Bone marrow (tissue), 2 donors: ENCODE measurements at places on chromosomes 11 and 22.

GRCh38 chr22:39622881-39623367, 52.4 kb downstream of the CACNA1I start:
- peak; percentile 18 for DNase-seq

DNA sequence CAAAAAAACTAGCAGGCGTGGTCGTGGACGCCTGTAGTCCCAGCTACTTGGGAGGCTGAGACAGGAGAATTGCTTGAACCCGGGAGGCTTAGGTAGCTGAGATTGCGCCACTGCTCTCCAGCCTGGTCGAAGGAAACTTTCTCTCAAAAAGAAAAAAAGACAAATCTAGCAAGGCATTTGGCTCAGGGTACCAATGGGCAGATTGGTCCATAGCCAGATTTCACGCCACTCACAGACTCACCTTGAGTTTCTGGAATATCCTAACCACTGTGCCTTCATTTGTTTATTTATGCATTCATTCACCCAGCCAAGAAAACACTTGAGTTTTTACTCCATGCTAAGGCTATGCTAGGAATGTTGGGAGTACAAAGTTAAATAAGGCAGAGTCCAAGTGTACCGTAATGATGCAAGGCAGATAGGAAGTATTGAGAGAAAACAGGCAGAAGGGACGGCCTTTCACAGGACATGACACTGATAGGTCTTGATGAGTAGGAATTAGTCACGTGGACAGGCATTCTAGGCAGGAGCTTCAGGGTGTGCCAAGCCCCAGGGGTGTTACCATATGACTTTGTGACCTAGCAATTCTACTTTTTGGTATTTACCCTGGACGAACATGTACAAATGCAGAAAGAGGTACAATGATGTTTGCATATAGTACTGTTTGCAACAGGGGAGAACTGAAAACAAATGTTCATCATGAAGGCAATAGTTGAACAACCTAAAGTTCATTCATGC, 3.0 kb upstream of the PACSIN3 start:
- no peak for DNase-seq

- DNase-seq: peak; percentile 38
Observed at GRCh38 chr11:108593214-108593922, at the start of gene EXPH5. EXPH5 (minus strand) TSS chr11:108593768; CDS start chr11:108593536, 232 bp downstream.

GRCh38 chr11:57482782-57483561, 22.6 kb downstream of the RTN4RL2 start:
- peak; percentile 30 for DNase-seq

- DNase-seq: no peak
Observed at GRCh38 chr11:122676638-122677037, 21.1 kb downstream of the UBASH3B start.

- no peak for DNase-seq
Observed at GRCh38 chr11:35787626-35788025, 125.1 kb downstream of the TRIM44 start.

- DNase-seq: no peak
Observed at GRCh38 chr11:118806400-118806799, 15.4 kb upstream of the DDX6 start.

DNA sequence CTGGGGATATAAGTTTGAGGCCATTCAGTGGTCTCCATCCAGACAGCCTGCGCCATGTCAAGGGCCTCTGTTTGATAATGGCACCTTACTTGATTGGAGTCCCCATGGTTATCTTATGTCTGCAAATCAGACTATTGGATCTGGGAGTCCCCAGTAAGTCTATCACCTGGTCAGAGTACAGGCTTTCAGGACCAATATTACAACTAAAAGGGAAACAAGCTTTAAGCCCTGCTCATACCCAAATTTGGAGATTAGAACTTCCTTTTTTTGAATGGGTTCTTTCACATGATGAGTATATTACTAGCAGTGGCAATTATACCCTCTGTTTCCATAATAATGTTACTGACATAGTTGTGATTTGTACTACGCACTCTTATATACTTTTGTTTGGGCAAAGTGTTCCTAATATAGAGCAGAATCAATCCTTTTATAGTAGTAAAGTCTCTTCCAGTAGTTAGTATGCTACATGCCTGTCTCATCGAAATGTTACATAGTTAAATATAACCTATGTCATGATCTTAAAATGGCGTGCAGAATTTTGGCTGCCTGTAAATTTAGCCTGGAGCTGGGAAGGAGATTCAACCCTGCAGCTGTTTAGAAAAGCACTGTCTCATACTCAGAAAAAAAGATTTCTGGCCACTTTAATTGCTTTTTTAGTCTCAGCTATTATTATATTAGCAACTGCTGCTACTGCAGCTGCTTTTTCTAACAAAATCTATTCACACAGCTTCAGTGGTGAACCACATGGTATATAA, 4.9 kb downstream of the MS4A15 start:
- DNase-seq: no peak

GRCh38 chr11:62656796-62657429, 3.8 kb upstream of the INTS5 start:
- DNase-seq: no peak

DNA sequence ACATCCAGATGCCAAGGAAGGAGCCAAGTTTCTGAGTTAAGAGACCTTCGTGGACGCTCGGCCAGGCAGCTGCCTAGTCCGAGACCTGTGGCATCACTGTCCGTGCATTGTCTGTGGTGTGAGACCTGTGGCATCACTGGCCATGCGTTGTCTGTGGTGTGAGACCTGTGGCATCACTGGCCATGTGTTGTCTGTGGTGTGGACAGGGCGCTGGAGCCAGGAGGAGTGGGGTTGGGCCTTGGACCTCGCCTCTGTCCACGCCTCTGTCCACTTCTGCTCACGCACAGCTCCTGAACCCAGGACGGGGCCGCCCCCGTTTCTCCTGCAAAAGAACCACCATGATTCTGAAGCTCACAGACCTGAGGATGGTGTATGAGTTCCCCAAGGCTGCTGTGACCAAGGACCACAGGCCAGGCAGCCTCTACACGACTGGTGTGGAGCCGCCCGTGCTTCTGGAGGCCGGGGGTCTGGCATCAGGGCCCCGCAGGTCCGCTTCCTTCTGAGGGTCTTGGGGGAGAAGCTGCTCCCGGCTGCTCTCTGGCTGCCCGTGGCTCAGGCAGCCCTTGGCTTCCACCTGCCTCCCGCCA, 1218.3 kb downstream of the BRD1 start:
- no peak for DNase-seq

DNA sequence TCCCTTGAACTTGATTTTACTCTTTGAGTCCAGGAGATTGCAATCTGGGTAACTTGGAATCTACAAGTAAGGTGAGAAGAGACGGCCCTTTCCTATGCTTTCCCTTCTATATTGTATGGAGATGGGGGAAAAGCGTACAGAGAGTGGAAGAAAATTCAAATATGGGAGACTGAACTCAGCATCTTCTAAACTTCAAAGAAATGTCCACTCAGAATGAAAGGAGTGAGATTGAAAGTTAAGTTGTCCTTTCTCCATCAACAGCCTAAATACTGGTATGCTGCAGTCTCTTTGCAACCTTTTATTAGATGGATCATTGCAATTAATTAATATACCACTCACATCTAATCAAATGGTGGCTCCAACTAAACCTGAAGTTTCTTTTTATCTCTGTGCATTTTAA, 6.4 kb upstream of the EXPH5 start:
- no peak for DNase-seq

DNA sequence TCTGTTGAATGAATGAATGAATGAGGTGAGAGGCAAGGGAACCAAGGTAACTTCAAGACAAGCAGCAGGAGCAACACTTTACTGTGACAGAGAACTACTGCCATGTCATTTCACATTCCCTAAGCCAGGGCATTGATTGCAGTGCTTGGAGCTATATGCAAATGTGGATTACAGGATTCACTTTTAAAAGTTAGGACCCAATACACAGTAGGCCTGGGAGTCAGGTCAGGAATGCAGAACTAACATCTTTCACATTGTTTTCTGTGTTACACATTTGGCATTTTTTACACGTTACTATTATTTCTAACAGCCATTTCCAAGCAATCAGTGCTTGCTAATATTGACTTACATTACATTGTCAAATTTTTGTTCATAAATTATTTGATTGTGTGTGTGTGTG, 26.2 kb upstream of the ME3 start:
- DNase-seq: no peak

DNA sequence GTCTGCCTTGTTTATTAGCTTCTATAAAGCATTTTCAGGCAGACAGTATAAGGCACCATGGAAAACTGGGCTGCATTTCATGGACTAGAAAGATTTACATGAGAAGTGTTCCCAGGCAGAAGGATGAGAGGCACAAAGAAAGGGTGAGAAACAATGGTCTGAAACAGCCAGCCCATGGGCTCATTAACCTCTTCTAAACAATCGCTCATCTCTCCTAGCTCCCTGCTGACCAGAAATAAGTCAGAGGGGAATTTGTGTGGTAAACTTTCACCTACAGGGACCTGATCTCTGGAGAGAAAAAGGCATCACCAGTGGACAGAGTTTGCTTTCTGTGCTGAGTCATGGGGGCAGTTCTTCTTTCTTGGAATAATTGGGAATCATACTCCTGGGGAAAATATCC, 51.8 kb upstream of the KIRREL3 start:
- DNase-seq: no peak

- no peak for DNase-seq
Observed at GRCh38 chr11:67369801-67370284, 3.6 kb downstream of the CLCF1 start.

GRCh38 chr22:20785415-20785814, 11.5 kb downstream of the SERPIND1 start:
- no peak for DNase-seq

GRCh38 chr11:58829786-58830185, 14.7 kb downstream of the GLYATL2 start:
- DNase-seq: no peak

- no peak for DNase-seq
Observed at GRCh38 chr11:93905384-93905783, 55.0 kb upstream of the VSTM5 start.

DNA sequence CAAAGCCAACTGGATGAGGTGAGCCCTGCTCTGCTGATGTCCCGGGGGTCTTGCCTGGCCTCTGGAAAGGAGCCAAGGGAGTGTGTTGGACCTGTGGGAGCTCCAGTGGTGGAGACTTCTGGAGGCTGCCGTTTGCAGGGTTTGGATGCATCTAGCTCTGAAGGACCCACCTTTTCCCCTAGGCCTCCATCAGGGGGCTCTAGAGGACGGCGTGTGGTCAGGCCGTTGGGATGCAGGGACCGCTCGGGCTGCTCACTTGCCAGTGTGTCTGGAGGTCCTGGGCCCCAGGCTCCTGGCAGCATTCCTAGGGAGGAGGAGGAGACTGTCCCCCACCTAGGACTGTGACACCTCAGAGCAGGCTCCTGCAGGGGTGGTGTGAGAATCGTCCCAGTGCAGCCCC, 58.3 kb downstream of the PRDM11 start:
- DNase-seq: no peak

GRCh38 chr22:44802071-44802700, 49.8 kb downstream of the ARHGAP8 start:
- DNase-seq: no peak

DNA sequence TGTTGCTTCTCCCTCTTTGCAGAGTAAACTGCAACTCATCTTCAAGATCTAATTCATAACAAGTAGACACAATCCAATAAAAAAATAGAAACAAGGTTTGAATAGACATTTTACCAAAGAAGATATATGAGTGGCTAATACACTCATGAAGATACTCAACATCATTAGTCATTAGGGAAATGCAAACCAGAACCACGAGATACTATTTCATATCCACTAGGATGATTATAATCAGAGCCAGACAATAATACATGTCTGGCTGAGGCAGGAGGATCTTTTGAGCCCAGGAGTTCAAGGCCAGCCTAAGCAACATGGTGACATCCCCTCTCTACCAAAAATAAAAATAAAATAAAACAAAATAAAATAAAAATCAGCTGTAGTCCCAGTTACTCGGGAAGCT, 85.0 kb downstream of the ATG16L2 start:
- DNase-seq: no peak

DNA sequence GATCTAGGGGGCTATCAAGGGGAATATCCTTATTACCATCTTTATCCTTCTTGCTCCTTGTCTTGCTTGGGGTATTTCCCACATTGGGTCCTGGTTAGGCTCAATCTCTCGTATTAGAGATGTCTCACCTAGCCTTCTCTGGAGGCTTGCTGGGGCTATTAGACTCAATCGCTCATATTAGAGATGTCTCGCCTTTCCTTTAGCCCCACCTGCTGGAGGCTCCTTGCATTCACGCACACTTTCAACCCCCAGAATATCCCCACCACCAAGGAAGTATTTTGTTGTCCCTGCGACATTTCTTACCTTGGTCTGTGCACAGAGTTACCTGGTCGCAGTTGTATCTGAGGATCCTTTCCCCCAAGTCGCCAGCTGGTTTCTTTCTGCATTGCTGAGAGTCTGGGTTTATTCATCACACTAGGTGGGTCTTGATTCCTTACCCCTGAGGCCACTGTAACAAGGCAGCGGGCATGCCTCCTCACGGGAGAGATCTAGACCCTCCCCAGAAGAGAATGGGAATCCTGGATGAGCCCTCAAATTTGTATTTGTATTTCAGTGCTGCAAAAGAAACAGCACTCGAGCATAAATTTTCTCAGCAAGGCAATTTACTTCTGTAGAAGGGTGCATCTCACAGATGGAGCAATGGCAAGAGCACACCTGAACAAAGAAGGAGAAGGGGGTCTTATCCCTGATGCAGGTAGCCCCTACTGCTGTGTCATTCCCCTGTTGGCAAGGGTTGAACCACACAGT, 15.9 kb upstream of the HYLS1 start:
- no peak for DNase-seq

GRCh38 chr11:115313224-115313838, 190.9 kb downstream of the CADM1 start:
- DNase-seq: no peak
